Omental fat pad (tissue), 4 donors: ENCODE measurements at places on chromosomes 7 and 10.

DNA sequence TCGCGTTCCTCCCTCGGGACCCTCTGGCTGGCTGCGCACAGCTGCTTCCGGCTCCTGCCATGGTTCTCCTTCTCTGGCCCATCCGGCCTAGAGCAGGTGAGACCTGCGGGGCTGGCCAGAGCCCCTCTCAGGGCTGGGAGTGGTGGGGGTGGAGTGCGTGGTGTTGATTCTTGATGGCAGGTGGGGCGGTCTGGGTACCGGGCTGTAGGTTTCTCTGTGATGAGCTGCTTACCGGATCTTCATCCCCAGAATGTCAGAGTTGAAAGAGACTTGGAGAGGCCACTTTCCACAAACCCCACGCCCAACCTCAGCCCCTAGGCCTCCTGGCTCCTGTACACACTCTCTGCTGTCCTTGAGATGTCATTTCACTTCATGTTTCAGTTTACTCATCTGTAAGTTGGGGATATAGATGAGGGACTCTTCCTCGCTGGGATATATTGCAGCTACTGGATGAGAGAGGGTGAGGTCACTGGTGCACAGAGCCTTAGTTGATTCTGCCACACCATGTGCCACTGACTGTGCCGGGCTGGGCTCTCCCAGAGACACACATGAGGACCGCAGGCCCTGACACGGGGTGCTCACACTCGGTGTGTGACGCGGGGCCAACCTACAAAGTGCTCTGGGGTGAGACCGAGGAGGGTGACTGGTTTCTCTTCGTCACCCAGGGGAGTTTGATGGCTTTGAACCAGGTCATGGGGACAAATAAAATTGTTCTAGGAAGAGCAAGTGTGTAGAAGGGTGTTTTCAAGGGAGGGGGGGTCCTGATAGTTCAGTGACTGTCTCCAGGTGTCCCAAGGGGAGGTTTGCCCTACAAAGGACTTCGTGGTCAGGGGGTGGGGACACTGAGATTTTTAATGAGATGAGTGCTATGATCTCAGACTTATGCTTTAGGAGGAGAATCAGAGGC is 29.5 kb downstream of the ZNF775 start:
- DNase-seq, result no peak

GRCh38 chr10:72588266-72588665 is 37.6 kb downstream of the MICU1 start:
- DNase-seq, result no peak

DNA sequence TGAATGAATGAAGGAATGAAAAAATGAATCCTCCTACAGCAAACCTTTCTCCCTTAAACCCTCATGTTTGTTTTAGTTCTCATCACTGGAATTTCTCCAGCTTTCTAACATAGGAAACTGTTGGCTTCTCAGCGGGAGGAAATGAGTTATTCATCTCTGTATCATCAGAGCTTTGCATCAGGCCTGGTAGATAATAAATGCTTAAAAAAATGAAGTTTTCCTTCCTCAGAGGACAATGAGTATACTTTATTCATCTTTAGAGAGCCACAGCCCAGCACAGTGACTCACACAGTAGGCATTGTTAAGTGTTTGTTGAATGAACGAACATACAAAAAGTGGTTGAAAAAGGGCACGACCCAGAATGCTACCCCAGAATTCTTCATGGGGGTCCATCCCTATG is 62.6 kb downstream of the COL13A1 start:
- no peak for DNase-seq

- DNase-seq, result no peak
Measured at GRCh38 chr10:86823565-86823964, 67.1 kb downstream of the BMPR1A start.
